ENCODE measurements at places on chromosomes 11 and 22. TPM values are rescaled to one million over a fixed set of nuclear protein-coding genes. Genes with fewer than 3 reads are reported as not detected.

DNA sequence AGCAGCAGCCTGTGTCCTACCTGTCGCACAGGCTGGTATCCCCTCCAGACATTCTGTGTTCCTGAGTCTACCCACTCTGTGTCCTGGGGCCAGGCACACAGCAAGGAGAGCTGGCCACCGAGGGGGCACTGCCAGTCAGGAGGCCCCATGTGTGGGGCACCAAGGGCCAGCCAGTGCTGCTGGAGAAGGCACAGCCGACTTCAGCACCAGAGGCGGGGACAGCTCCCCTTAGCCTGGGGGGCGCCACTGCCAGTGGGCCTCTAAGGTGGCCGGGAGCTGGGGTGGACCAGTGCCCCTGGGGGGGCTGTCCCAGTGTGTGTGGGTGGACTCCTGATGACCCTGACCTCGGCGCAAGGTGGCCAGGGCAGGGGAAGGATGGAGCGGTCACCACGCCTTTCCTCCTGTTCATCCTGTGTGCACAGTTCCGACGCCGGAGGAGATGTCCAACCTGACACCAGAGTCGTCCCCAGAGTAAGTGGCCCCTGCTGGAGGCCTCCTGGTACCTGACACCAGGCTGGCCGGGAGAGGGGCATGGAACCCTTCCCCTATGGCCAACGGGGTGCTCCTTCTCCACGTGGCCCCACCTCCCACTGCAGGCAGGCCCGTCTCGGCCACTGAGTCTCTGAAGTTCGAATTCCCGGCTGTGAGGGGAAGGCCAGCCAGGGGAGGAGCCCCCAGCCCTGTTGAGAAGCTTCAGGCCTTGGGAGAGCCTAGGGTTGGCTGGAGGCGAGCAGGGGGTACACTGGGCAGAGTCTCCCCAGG, 35.4 kb downstream of the MOB2 start:
- DNase-seq, result no peak

GRCh38 chr11:47220401-47220821, 5.6 kb downstream of the DDB2 start:
- peak; percentile 75 for DNase-seq

C11orf91 gene
- total RNA-seq, result not detected

DNA sequence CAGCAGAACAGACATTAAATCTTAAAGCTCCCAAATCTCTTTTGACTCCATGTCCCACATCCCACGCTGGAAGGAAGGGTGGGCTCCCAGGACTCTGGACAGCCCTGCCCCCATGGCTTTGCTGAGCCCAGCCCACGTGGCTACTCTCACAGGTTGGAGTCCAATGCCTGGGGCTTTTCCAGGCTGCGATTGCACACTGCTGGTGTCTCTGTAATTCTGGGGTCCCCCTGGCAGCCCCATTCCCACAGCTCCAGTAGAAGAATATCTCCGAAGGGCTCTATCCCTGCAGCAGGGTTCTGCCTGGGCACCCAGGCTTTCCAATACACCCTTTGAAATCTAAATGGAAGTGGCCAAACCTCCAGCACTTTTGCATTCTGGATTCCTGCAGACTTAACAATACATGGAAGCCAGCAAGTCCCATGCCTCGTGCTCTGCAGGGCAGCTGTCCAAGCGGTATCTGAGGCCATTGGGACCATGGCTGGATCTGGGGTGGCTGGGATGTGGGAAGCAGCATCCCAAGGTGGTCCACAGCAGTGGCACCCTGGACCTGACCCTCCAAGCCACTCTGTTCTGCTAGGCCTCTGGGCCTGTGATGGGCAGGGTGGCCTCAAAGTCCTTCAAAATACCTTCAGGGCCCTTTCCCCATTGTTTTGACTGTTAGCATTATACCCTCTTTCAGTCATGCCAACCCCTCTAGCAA, 47.9 kb upstream of the TH start:
- DNase-seq, result no peak

GRCh38 chr22:36327922-36328551, 59.7 kb downstream of the MYH9 start:
- DNase-seq, result peak; percentile 46

DNA sequence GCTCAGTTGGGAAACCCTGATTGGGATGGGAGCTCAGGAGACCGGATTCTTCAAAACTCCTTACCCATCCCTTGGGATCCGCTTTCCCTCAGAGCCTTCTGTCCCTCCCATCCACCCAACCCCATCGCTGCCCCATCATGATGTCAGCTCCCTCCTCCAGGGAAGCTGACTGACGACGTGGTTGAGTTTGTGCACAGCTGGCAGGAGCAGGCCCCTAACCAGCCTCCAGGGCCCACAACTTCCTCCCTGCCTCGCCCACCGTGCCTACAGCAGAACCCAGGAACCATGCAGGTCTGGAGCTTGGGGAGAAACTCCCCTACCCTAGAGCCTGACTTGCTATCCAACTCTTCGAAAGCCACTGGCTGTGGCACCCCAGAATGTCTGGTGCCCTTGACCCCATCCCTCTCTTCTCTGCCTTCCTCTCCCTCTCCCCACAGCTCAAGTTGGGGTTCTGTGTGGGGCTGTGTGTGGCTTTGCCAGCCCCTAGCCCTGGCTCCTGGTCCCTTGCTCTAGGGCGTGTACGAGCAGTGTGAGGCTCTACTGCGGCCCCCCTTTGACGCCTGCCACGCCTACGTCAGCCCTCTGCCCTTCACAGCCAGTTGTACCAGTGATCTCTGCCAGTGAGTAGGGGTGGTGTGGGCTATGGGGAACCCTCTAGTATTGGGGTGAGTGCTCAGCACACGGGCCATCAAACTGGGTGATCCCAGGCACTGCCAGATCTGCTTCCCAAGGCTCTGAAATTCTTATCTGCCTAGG, 11.1 kb downstream of the OTOG start:
- DNase-seq, result no peak
